Renal cortical epithelial cell (primary cell): ENCODE measurements at places on chromosomes 5 and 9. TPM values are rescaled to one million over a fixed set of nuclear protein-coding genes. Genes with fewer than 3 reads are reported as not detected.

- no peak for DNase-seq
These were observed 13.4 kb downstream of the NFIB start for GRCh38 chr9:14300588-14300987.

- no peak for DNase-seq
These were observed 137.2 kb upstream of the FST start for GRCh38 chr5:53343187-53343586.

DNA sequence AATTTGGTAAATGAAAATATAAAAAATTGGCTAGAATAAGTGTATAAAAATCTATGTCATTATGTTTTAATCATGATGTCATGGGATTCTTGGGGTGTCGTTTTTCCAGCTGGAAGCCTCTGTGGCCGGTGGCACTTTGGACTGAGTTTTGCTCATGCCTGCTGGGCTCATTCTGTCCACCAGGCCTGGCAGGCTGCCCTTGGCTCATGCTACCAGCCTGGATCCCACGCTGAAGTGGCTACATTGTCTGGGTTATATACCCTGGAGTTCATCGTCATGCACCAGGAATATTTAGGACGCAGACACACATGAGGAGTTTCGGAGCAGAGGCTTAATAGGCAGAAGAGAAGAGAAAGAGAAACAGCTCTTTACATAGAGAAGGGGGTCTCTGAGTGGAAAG lies 1913.7 kb upstream of the WWC1 start:
- no peak for DNase-seq

GRCh38 chr9:135563858-135564257 lies 2.3 kb downstream of the PAEP start:
- no peak for DNase-seq

- no peak for DNase-seq
These were observed 9.9 kb upstream of the B4GALT1 start for GRCh38 chr9:33177086-33177485.

GRCh38 chr9:135119496-135120064 lies 32.1 kb downstream of the OLFM1 start:
- no peak for DNase-seq

DNA sequence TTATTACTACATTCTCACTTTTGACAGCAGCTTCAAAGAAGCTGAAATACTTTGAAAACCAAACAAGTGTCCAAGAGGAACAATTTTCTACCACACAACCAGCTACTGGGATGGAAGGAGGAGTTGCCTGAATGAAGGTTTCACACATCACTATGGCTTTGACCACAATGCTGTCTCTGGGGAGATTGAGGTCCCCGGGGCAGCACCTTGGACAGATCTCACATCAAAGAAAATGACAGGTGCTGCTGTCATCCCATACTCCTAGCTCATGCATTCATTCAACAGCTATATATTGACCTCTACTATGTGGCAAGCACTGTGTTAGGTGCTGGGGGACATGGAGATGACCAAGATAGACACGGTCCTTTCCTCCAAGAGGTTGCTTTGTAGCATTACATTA lies 233.2 kb upstream of the RASEF start:
- no peak for DNase-seq

DNA sequence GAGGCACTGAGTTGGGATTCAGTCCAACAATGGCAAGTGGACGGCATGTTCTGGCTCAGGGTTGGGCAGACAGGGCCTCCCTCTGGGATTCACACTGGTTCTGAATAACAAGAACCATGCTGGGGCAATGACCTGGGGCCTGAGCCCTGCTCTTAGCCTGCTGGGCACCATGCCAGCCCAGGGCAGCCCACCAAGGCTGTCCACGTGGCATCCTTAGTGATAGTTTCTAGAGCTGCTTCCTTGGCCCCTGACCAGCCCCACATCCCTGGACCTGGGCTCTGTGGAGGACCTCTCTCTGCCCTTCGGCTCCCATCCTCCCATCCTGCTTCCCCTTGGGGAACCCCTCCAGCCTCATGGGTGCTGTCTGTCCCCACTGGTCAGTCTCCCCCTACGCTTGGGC lies 22.3 kb upstream of the OLFM1 start:
- DNase-seq = no peak

DNA sequence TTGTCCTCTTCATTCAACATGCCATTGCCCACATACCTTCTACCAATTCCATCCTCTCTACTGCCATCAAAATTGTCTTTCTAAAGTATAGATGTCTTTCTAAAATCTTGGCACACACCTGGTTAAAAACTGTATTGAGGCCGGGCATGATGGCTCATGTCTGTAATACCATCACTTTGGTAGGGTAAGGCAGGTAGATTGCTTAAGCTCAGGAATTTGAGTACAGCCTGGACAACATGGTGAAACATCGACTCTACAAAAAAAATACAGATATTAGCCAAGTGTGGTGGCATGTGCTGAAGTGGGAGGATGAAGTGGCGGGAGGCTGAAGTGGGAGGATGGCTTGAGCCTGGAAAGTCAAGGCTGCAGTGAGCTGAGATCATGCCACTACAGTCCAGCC lies 412.1 kb downstream of the TMEM38B start:
- no peak for DNase-seq

- peak; percentile 38 for DNase-seq
These were observed 8.5 kb downstream of the DMXL1 start for GRCh38 chr5:119079318-119079921.

- no peak for DNase-seq
These were observed 127.1 kb downstream of the TAF11L14 start for GRCh38 chr5:17761326-17761725.

DNA sequence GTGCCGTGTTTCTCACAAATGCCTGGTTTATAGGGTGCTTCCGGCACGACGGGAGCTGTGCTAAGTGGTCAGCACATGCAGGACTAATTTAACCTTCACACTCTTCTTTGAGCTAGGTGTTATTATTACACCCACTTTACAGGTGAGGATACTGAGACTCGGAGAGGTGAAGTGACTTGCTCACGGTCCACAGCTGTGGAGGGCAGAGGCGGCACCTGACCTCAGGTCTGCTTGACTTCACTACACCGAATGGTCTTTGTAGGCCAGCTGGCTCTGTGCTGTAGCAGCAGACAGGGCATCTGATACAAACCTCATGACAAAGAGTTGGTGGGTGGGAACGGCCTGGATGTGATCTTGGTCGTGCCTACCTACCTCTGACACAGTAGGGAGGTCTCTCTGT lies 102.0 kb upstream of the BOD1 start:
- DNase-seq = no peak

GRCh38 chr5:144788046-144788445 lies 617.4 kb downstream of the KCTD16 start:
- no peak for DNase-seq

DNA sequence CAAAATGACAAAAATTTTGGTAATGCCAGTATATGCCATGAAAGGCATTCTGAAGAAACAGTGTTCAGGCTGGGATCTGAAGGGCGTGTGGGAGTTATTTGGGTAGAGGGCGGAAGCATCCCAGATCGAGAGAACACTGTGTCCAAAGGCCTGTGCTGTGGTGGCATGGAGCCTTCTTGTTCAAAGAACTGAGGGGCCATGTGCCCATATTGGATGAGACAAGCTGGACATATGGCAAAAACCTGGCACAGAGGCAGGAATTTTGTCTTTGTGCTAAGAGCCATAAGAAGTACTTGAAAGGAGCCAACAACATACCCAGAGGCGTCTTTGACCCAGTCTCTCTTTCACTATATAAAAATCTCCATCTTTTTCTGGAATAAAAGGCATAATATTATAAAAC lies 128.0 kb downstream of the SYK start:
- DNase-seq = no peak

GRCh38 chr5:27009540-27009915 lies 28.9 kb downstream of the CDH9 start:
- DNase-seq = no peak

DNA sequence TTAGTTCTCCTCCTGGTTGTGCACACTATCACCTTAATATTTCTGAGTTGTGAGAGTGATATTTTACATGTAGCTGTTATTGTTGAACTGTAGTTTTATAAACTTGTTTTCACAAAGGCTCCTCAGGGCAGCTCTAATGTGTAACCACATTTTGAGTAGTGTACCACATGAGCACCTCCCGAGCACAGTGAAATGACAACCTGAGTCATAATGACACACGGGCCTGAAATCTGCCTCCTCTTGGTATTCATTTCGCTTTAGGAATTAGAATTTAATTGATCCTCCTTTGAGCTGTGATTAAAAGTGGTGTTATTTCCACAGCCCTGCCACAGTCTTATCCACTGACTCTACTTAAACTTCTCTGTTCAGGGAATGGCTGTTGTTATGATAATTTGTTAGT lies 7.9 kb downstream of the MTRR start:
- DNase-seq = peak; percentile 83

- DNase-seq = peak; percentile 84
These were observed 34.6 kb upstream of the NEK6 start for GRCh38 chr9:124222918-124223720.

GRCh38 chr9:102035929-102036328 lies 297.5 kb upstream of the GRIN3A start:
- DNase-seq = peak; percentile 2

DNA sequence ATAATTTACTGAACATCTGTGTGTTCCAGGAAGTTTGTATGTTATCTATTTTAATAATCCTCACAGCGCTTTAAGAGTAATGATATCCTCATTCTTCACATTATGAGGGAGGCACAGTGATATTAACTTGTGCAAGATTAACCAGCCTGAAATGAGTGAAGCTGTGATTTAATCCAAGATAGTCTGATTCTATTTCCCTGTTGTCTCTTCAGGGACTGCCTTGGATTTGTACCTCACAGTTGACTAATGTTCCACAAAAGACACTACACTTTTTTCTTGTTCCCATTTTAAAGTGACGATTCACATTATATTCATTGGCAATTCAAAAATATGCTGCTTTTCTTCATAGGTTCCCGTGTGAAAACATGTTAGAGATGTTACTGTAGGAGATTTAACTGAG lies 125.3 kb upstream of the GNA14 start:
- DNase-seq = no peak

DNA sequence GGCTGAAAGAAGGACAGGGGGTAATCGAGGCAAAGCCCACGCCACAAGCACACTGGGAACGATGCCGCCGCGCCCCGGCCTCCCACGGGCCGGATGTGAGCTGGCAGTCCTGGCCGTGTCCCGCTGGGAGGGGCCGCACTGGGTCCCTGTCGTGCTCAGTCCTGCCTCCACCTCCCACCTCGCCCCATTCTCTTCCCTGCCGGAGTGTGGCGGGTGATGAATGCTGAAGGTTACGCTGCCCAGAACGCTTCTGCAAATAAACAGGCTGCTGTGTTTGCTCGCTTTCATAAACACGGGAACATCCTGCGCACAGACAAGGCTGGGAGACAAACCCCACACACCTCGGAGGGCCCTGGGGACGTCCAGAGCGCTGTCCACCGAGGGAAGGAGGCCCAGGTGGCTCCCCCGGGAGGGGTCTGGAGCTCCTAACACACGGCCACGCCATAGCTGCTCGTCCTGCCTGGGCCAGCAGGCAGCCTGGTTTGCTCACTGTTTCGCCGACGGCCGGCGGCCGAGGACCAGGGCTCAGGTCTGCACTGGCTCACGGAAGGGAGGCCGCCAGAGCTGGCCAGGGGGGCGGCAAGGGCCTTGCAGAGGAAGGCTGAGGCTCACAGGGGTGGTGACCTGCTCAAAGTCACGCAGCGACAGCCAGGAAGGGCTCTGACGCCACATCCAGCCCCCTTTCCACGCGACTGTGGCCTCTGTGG lies 2.3 kb downstream of the DNLZ start:
- DNase-seq = no peak

DNA sequence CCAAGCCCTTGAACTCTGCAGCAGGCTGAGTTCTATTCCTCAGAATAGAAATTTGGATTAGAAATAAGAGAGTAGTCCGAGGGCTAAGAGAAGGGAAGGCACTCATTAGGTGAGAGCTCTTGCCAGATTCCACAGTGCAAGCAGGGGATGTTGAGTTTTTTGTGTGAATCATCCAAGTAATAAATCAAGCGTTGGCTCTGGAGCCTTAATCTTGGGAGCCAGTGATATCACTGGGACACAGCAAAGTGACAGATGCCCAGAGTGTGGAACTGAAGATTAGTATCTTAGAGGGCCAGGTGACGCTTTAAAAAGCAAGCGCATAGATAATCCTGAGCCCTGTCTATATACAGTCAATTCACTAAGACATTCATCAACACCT lies 60.3 kb downstream of the FOXD1 start:
- peak; percentile 37 for DNase-seq

DNA sequence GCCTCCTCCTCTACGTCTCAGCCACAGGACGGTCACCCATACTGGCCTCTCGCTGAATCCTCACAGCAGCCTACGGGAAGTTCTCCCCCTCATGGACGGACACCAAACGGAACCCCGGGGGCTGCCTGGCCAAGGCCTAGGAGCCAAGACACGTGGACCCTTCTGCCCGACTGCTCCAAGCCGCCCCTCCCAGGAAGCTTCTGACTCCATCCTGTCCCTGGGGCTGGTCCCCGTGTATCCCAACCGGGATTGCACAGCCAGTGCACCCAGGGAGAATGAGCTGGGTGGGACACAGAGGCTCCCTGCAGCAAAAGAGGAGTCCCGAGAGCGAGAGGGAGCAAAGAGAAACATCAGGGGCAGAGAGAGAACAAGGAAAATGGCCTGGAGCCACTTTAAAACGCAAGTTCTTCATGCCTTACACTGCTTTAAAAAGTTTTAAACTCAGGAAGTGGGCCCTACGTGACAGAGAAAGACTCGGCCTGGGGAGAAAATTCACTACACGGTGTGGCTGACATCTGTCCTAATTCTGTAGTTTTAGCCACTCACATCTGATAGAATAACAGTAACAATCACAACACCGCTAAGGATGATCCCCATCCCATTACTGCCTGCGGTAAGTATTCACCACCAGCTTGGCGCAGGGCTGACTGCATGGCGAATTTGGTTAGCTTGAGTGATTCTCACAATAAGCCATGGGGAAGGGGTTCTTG lies 3.0 kb downstream of the FAM78A start:
- no peak for DNase-seq

DNA sequence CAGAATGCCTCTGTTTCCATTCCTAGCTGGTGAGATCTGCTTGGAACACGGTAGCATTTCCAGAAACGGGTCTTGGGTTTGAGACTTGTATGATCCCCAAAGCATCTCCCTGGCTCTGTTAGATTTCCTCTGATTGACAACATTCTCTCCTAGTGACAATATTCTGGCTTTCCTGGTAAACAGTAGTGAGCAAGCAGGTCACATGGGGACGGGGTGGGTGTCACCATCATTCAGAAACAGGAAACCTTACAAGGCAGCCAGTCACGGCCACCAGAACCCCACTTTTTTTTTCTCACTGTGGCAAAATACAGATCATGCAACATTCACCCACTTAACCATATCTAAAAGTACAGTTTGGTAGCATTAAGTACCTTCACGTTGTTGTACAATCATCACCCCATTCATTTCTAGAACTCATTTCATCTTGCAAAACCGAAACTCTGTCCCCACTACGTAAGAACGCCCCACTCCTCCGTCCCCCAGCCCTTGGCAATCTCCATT lies 90.1 kb upstream of the LMX1B start:
- no peak for DNase-seq

GRCh38 chr5:133062276-133062675 lies 10.5 kb downstream of the HSPA4 start:
- no peak for DNase-seq

GRCh38 chr9:30280229-30280900 lies 2104.1 kb upstream of the ACO1 start:
- DNase-seq = no peak

The DNM1 gene
- total RNA-seq = 9.2 and 33.5 TPM in 2 replicates

The FAT2 gene
- 0.17 and 0.89 TPM in 2 replicates for total RNA-seq

The SH3TC2 gene
- 6.4 and 13.9 TPM in 2 replicates for total RNA-seq

The FBP2 gene
- not detected in 2 replicates for total RNA-seq

The ORM2 gene
- total RNA-seq = not detected in 2 replicates

The INSL6 gene
- not detected in 2 replicates for total RNA-seq

The ANKDD1B gene
- 2.8 and 3.3 TPM in 2 replicates for total RNA-seq

The ADAMTSL2 gene
- 0.05 TPM in 1 of 2 replicates, not detected in the other for total RNA-seq

The ARHGAP26 gene
- 7.3 and 10.4 TPM in 2 replicates for total RNA-seq
